ENCODE measurements at places on chromosomes 16 and 17.

DNA sequence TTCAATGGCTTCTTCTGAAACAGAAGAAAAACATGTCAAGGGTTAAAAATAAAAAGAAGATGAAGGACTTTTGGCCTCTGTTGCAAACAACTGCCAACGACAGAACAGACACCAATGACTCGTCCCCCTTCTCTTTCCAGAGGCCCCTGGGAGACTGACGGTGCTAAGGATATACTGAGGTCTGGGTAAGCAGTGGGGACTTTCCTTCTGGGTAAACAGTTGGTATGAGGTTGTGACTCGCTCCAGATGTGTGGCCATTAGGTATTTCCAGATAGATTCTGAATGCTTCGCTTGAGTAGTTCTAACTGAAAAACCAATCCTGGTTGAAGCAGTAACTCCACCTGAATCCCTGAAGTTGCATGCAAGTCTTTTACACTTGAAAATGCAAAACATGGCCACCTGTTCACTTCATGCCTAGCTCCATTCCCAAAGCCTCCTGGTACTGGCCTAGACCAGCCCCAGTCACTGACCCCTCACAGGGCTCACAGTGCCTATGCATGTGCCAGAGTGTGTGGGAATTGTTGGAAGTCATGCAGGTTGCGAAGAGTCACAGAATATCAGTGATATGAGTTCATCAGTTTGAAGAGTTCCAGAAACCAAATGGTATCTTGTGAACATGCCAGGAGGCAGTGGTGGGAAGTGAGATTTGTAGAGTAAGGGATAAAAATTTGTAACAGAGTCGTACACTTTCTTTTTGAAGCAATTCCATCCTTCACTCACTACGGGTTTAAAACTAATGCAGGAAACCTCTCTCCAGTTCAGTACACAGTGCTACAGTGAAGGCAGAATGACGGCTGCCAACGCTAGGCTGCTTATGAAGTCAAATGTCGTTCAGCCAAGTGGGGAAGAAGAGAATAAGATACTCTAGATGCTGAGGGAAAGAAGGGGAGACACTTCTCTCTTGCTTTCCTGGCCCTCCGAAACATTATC is 217.8 kb downstream of the ZFHX3 start:
- DNase-seq, result no peak

DNA sequence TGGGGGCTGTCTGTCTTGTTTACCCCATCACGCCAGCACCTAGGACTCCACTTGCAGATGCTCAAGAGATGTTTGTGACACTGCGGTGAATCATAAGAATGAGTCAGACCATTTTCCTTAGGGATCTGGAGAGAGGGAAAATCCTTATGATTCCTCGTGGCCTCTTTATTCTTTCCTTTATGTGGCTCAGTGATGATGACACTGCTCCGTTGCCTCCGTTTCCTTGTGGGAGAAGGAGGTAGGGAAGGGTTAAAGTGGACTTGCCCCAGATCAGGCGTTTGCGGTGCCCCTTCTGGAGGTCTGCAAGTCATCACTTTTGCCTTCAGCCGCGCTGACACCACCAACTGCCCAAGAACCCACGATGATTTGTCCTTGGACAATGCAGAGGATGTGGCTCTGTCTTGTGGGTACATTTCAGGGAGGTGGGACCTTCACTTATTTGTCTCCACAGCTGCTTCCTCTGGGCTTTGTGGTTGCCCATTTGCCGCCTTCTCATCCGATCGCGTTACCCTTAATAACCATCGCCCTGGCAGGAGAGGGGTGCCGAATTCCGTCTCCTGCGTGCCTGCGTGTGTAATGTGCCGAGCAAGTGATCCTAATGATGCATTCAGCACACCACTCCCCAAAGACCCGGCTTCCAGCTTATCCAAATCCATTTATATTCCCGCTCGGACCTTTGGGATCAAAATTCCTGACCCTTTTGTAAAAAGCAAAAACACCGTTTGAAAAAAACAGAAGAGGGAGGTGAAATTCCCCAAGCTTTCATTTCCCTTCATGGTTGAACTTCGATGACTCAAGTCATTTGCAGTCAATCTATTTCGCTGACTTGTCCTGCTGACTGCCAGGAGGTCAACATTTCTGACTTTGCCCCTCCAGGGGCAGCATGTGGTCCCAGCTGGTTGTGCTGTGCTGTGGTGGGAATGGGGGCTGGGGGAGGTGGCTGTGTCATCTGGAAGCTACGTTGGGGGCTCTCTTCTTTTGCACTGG is 87.2 kb upstream of the IRX3 start:
- no peak for DNase-seq

- DNase-seq, result no peak
Observed at GRCh38 chr17:48374650-48375230, 55.3 kb downstream of the SKAP1 start.

GRCh38 chr16:4767872-4768548 is 1.0 kb upstream of the ZNF500 start:
- DNase-seq, result no peak

DNA sequence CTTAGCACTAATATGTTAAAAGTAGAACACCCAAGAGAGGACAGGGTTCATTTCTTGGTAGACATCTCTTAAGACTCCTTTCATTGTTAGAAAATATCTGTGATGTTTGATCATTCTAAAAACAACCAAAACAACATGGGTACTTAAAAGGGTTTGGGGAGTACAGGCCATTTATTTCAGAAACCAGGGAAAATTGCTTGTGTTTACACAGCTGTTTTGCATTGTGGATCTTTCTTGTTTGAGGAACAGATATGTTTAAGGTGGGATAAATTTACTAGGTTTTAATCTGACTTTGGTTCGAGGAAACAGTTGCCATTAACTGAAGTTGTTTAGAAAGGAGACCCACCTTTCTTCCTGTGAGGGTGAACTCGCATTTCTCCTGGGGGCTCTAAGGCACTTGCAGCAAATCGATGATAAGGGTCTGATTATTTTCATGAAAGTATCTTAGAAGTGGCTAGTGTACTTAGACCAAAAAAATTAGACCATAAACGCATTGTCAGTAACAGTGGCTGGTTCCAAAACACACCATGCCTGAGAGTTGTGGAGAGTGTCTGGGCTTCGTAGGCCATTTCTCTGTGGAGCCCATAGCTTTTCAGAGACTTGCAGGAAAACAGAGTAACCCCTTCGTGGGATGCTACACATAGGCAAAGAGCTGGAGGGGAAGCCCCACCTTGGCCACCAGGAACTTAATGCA is 17.6 kb downstream of the CLUAP1 start:
- no peak for DNase-seq

DNA sequence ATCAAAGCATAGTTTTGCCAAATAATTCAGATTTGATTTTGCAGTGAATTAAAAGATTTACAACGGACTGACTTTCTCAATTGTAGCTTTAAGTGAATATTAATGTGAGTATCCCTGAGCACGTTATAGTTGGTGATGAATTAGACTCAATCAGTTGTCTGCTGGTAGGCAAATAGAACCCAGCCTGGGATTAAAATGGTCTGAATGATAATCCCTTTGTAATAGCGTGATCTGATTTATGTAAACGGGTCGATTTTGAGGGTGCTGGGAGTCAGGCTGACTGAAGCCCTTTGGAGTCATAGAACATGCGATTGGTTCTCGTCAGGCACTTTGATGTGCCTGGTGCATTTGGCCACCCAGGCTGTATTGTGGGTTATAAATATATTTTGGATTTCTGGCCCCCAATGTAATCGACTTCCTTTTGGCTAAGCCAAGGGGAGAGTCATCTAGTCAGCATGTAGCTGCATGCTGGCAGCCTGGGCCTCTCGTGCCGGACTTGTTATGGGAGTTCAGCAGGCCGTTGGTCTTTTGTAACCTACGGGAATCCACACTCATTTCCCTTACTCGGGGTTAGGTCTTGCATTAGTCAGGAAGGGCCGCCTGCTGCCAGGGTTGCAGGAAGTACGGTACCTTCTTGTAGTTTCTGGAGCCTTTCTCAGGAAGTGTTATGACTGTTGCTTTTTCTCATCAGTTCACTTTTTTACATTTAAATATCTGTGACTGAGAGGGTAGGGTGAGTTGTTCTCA is 5.4 kb downstream of the PGS1 start:
- DNase-seq, result peak; percentile 52

- no peak for DNase-seq
Observed at GRCh38 chr17:17242246-17242645, 5.3 kb upstream of the FLCN start.

DNA sequence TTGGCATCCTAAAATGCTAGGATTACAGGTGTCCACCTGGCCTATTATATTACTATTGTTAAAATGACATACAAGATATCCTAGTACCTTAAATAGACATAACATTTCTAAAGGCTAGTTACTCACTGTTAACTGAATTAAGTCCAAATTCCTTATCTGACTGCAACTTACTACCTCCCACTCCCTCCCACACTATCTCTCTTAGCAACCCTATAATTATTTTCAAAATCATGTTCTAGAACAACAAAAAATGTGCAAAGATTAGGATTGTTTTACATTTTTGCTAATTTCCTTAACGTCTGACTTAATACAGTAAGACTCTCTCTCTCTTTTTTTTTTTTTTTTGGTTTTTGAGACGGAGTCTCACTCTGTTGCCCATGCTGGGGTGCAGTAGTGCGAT is 2.2 kb upstream of the ATF7IP2 start:
- DNase-seq, result no peak

DNA sequence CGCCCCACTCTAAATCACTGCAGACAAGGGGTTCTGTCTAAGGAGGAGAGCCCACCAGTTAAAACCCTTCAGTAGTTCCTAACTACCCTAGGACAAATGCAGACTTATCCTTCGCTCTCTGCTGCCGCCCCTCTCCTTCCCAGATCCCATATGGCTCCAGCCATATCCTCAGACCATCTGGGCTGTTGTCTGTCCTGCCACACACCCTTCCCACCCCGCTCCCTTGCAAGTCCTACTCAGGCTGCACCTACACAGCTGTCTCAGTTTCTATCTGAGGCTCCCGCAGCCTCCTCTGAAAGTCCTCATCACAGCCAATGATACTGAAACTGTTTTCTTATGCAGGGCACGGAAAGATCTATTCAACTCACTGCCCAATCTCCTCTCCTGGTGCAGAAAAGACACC is 720 bp upstream of the BCKDK start:
- DNase-seq, result no peak

DNA sequence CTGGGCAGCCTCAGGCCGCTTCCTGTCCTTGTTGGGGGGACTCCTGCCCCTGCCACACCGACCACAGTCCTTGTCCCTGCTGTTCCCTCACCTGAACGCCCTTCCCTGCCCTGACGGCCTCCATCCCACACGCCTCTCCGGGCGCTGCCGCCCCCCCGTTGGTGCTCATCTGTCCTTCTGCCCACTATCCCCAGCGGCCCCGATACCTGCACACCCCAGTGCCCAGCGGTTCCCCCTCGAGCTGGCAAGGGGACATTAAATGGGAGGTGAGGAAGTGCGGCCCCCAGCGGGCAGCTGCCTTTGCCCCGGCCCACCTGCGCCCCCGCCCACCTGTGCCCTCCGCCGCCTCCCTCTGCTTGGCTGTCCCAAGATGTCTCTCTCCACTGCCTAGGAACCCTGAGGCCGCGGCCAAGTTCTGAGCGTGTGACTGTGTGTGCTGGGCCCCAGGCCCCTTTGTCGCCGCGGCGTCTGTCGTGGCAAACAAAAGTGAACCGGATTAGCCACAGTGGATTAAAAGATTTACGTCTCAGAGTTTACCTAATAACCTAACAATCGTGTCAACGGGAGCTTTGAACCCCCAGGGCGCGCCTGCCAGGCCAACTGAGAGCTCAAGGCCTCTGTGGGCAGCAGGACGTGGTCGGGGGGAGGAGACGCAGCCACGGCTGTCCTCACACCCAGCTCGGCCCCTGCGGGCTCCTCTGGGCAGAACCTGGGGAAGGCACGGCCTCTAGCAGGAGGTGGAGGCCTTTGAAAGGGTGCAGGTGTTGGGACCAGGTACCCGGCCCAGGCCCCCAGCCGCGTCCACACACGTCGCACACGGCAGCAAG is 7.6 kb upstream of the AXIN1 start:
- no peak for DNase-seq

DNA sequence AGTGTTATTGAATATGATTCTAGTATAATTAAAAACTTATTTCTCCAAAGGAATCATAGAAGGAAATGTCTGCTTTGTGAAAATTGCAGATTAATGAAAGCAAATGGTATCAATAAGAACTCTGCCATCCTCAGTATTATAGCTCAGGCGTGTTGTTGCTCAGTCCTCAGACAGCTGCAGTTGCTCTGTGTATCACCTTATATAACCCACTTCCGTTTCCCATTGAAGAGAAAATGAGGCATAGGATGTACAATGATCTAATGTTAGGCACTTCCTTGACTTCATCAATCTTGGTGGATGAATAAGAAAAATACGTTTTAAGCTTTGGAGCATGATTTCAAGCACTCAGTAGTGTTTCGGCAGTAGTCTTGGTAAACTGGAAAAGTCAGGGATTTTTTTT is 14.1 kb downstream of the MFSD11 start:
- no peak for DNase-seq

- no peak for DNase-seq
Observed at GRCh38 chr16:51875834-51876600, 670.9 kb downstream of the TOX3 start.

Data from activated CD4-positive, CD25-positive, alpha-beta regulatory T cell treated with anti-CD3 and anti-CD28 coated beads, Interleukin-2, amount 50 U/mL, for 72 hours (primary cell).